ENCODE measurements at places on chromosomes 2 and 18. TPM values are rescaled to one million over a fixed set of nuclear protein-coding genes. Genes with fewer than 3 reads are reported as not detected.

Gene GRHL1
- total RNA-seq, result 24.7 TPM

Gene INHBB
- total RNA-seq, result not detected

DNA sequence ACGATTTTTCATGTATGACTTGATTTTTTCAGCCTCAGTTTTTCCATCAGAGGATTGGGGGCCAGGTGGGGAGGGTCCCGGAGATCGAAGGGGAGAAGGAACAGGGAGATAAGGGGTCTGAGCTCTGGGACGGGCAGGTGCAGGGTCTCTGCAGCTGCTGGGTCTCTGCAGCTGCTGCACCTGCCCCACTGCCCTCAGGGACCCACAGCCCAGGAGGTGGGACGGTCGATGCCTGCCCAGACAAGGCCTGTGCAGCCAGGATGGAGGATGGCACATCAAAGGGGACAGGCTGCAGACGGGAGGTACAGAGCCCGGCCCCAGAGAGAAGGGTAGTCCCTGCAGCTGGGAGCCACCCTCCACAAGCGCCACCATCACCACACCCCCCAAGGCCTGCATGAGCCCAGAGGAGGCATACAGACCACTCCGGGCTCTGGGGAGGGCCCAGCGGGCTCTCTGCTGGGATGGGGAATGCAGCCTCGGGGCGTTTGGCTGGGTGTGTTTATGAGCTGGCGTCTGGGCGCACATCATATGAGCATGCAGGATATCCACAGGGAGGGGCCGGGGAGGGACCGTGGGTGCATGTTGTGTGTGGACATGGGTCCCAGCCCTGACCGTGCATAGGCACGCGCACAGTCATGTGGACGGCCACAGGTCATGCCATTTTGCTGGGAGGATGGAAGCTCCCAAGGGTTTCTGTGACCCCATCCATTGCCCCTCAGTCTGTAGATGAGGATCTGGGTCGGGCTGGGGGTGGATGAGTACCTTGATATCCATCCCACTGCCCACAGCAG, 34.9 kb upstream of the GPC1 start:
- no peak for DNase-seq

Gene PLEK
- not detected for total RNA-seq

GRCh38 chr2:169066897-169067296, 2.5 kb upstream of the DHRS9 start:
- DNase-seq, result no peak

DNA sequence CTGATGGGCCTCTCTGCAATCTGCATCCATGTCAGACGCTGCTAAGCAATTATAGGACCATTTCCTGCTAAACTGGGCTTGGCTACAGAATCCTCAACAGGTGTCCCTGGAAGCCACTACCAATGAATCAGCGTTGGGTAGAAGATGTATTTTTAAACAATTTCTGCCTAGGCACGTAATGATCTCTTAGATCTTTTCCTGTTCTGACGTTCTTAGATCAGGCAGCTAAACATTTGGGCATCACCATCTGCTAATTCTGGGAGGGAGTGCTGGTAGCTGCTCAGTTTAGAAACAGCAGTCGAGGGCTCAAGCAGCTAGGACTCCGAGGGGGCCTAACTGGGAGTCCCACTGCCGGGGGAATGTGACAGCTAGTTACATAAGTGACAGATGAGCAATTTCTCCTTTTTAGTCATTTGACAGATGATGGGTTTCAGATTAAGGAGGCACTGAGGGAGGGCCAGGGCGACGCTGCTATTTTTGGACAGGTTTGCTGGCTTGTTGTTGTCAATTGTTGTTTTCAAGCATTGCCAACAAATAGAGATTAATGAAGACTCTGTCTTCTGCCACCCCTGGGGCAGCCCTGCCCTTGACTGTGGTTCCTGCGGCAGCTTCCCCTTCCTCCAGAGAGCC, 92.7 kb downstream of the MRO start:
- no peak for DNase-seq

DNA sequence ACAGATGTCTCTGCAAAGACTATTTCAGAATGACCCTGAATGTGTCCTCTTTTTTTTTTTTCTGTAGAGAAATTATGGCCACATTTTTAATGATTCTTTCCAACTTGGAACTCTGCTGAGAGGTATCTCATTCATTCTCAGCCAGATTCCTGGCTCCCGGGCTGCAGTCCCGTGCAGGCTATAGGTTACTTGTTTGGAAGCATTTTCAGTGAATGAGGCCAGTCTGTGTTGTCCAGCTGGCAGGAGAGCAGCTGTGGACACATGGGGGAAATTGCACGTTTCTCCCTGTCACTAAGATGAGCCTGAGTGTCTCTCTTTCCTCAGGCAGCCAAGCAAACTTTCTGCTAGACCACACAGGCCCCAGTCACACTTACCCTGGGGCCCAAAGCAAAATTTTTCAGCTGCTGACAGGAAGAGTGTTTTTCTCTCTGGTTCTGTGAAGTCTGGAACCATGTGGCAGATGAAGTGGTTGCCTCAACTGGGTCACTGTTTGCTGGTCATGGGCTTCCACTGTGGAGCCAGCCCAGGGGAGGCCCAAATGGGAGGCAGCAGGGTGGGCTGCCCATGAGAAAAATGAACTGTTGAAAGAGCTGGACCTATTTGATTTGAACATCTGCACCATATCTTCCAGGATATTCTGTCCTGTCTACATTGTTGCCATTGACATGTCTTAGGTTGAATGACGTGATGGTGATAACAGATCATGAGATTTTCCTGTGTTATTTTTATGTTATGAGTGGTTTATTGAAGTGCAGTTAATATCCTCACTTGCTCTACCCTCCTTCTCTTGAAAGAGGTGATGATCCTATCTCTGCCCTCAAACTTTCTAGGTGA, 431.2 kb downstream of the LPIN1 start:
- DNase-seq, result peak; percentile 14

DNA sequence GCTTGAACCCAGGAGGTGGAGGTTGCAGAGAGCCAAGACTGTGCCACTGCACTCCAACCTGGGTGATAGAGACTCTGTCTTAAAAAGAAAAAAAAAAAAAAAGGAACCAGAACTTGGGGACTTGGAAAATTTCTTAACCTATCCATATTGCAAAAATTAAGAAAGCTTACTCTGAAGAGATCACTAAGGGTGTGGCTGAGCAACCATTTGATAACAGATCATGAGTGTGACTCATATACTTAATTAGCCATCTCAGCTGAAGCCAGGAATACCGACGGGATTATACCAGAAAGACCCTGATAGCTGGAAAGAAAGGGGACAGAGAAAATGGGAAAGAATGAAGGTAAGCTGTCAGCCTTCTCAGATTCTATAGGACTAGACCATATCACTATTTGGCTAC, 7.1 kb upstream of the ADD2 start:
- DNase-seq, result no peak

GRCh38 chr2:40230707-40231432, 221.0 kb downstream of the SLC8A1 start:
- DNase-seq, result no peak

Gene EFHD1
- total RNA-seq, result 1.6 TPM

- DNase-seq, result no peak
Observed at GRCh38 chr2:98372121-98372520, 25.9 kb downstream of the CNGA3 start.

DNA sequence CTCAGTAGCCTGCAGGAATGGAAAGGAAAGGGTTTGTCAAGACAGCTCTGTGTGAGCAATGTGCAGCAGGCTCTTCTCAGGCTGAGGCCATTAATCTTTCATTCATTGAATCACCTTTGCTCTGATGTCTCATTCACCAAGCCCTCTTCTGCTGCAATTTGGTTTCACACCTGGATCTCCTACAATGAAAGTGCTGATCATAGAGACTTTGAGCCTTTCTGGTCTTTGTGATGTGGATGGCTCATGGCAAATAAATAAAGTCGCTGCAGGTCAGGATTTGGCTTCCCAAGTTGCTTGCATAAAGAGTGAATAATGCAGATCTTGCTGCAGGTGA, 95.8 kb upstream of the SPRED2 start:
- DNase-seq, result no peak

DNA sequence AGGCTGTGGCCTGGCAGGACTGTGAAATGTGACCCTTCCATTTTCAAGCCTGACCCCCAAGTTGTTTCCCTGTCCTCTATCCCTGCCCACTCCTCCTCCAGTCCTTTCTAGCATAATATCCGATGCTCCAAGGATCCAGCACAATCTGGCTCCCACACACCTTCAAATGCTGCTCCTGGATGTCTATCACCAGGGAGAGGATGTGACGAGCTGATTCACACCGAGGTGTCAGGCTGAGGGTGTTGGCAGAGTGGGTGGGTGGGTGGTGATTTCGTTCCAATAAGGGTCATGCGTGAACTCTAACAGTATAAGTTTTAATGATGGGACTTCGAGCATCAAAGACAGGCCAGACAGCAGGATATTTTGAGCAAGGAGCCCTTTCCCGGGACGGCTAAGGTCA, 107.8 kb downstream of the CELF4 start:
- DNase-seq, result no peak

GRCh38 chr2:82282111-82282882, 1977.7 kb upstream of the LRRTM1 start:
- DNase-seq, result no peak

- no peak for DNase-seq
Observed at GRCh38 chr18:51160646-51161045, 36.8 kb downstream of the MEX3C start.

DNA sequence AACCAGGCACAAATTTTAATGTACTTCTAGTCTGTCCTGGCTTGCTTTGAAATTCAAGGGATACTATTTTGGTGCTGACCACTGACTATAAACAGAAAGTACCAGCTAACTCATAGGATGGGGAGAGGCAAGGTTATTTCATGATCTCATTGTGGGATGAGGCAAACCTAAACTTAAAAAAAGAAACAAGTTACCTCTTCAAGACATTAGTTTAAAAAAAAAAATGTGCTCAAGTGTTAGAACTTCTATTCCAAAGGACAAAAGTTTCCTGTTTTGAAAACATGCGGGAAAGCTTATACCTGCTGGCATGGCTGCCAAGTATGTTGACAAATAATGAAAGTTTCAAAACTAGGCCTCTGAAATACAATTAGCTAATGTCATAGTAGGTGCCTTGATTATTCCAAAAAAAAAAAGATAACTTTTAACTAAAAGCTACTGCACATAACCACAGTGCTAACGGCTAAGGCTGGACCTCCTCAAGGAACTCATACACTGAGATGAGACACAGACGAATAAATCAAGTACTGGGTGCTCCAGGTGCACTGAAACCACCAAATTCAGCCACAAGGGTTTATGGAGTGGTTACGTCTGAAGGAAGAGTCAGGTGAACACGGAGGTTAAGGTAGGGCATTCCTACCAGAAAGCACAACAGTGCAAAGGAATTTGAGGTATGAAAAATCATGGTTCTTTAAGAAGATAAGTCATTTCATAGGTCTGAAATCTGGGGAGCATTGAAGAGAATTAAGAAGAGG, 38.1 kb downstream of the TMEM131 start:
- DNase-seq, result no peak

Gene GCG
- total RNA-seq, result 26.8 TPM

GRCh38 chr2:49515996-49516782, 361.9 kb upstream of the FSHR start:
- no peak for DNase-seq

DNA sequence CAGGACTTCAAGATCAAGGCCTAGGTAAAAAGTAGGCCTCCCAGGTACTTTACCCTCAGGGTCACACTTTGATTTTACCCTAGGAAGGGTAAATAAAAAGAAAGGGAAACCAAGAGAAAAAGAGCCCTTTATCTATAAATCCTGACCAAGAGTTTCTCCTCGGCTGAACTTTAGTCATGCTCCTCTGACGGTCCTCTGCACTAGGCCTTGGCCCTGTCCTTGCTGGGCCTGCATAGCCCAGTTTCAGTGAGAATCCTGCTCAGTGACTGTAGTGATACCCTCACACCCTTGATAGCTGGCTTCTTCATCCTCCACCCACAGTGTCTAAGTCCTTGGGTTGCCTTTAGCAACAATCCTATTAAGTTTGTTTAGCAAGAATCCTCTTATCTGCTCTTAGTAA, 20.5 kb upstream of the ITSN2 start:
- no peak for DNase-seq

Gene ZNF521
- total RNA-seq, result 6.4 TPM

Gene LIMS1
- 4.5 TPM for total RNA-seq

- DNase-seq, result no peak
Observed at GRCh38 chr2:174280596-174280995, 32.3 kb upstream of the OLA1 start.
